Activated CD8-positive, alpha-beta memory T cell treated with anti-CD3 and anti-CD28 coated beads for 4 hours (primary cell): ENCODE measurements at places on chromosomes 5 and 9.

DNA sequence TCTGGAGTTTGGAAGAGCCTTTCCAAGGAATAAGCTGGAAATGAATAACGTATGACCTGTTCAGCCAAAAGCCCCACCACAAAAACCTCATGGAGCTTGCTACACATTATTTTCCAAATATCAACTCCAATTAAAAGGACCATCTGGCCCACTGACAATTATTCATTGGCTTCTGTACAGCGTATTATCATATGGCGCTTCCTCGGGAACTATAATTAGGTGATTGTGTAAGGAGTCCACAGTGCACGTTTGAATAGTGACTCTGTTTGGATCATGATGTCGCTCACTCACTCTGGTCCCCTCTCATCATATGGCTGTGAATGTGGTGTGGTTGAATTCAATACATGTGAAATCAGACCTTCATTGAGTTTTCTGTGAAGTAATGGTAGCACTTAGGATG, 52.1 kb downstream of the GDNF start:
- no peak for DNase-seq

DNA sequence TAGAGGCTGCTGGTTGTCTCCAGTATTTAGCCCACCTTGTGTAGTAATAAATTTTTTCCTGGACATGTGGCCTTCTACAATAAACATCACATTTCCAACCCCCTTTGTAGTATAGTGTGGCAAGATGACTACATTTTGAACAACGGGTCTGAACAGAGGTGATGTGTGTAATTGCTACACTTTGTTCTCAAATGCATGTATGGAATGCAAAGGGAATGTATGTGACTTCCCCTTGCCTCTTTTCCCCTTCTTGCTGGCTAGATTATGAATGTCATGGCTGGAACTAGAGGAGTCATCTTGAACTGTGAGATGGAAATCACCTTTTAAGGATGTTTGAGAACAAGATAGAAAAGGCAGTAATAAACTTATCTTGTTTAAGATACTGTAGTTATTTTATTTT, 54.5 kb downstream of the PRR16 start:
- DNase-seq = no peak

GRCh38 chr9:131704141-131704983, 35.5 kb downstream of the RAPGEF1 start:
- no peak for DNase-seq

DNA sequence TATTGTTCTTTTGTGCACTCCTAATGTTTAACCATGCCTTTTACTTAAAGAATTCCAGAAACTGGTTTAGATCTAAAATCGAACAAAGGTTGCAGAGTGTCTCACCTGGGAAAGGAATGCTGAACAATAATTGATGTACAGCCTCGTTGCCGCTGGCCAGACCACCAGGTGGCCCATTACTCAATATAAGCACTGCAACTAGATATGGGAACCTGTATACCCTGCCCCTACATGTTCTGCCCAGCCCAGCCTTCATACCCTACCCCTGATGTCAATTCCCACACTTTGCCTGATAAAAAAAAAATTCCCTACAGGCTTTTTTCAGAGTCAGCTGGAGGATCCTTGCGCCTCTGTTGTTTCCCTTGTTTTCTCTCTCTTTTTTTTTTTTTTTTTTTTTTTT, 13.8 kb downstream of the HINT1 start:
- no peak for DNase-seq

DNA sequence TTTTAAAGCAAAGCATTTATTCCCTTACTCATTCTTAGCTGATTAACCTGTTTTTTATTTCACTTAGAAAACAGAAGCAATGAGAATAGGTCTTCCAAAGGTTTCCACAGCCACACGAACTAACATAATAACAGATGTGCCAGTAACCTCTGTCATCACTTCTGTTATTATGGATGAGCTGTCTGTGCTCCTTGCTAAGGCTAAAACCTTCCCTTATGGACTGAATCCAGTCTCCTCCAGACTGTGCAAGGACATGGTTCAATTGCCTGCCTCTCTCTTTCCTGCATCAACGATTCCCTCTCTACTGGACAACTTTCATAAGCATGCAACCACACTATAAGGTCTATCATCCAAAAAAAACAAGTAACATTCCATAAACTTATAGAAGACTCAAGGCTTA, 1446.2 kb downstream of the MAT2B start:
- no peak for DNase-seq

DNA sequence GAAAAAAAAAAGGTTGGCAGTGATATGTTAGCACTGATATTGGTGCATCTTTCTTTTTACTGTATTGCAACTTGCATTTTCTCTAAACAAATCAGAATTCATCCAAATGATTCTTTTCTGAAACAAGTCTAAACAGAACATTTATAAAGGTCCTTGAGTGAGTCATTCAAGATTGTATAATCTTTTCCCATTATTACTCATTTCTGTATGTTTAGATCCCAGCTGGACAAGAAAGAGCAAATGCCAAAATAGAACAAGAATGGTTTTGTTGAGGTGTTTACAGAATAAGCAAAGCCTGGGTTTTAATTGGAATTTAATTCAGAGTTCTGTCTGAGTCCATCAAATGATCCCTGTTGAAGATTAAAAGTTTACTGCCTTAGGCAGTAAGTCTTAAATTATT, 112.3 kb downstream of the VCAN start:
- no peak for DNase-seq

DNA sequence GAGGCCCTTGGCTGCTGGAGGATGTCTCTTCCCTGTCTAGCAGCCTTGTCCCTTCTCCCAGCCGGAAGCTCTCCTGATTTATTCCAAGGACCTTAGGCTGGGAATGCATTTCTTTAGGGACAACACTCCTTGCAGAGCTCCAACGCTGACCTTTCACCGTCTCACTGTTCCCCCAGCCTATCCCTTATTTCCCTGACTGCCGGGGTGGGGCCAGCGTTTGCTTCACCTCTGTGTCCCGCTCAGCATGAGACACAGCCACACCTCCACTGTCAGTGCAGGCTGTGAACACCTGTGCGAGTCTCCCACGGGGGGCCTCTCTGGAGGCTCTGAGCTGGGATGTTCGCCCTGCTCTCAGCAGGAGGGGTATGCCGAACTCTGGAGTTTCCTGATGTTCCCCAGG, 106.2 kb upstream of the FCN2 start:
- DNase-seq = no peak

- DNase-seq = no peak
Observed at GRCh38 chr5:154761046-154761736, 6.0 kb downstream of the LARP1 start.

DNA sequence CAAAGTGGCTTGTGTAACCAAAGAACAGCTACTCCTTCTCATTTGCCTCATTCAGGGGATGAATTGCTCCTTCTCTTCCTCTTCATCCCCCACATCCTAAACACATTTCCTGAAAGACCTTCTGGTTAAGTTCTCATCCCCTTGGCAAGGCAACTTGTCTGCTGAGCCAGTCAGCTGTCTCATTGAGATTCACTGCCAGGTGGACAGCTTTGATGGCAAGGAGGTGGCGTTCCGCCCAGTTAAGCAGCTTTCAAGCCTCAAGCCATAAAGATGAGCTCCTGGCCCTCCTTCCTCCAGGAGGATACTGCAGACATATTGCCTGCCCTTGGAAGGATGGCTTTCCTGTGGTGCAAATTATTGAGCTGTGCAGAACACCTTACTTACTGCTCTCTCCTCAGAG, 448.6 kb upstream of the MPDZ start:
- no peak for DNase-seq

DNA sequence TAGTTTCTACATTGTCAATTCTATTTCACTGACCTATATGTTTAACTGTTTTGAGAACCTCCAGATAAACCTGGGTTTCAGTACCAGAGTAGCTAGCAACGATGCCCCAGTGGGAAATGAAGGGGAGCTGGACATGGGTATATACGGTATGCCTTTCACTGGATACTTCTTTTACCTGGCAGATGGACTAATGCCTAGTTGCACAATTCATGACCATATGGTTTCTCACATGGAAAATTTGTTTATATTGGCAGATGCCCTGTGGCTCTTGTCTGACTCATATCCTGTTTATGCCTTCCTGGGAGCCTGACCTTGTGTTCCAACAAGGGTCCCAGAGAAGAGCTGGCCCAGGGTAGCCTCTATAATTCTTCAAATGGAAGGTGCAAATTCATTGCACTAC, 144.1 kb downstream of the MAT2B start:
- no peak for DNase-seq

GRCh38 chr5:26339576-26339975, 698.8 kb downstream of the CDH9 start:
- no peak for DNase-seq

- no peak for DNase-seq
Observed at GRCh38 chr5:154860765-154861164, 2.3 kb downstream of the CNOT8 start.

DNA sequence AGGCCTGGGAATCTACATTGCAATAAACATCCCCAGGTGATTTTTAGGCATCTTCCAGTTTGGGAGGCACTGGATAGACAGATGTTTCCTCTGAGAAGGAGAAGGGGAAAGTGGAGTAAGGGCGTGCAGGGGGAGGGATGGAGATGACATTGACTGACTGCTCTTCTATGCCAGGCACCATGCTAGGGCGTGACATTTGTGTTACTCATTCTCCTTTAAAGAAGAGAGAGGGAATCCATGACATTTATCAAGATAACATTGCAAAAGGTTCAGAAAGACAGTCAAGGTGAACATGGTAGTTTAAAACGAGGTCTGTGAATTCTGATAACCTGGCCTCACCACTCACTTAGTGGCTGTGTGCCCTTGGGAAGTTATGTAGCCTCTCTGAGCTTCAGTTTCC, 35.8 kb downstream of the FGF1 start:
- DNase-seq = no peak

DNA sequence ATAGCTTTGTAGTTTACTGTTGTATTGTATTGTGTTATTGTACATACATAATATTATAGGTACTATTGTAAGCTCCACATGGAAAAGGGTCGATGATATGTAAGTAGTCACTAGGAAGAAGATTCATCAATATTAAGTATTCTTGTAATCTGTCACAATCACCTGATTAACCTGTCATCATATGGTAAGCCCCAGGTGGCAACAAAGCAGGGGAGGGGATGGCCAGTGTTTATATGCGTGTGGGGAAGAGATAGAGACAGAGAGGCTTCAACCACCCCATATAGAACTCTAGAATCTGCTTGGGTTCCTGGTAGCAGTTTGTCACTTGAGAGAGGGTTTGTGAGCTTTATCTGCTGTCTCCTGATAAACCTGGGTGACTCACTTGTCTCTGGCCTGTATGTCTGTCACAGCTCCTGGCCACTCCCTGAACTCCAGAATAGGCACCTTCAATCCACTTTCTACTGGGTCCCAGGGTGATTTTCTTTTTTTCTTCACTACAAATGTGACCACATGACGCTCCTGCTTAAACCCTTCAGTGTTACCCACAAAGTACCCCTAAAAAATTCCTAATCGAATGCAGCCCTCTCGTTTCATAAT, 48.9 kb upstream of the CPEB4 start:
- no peak for DNase-seq

DNA sequence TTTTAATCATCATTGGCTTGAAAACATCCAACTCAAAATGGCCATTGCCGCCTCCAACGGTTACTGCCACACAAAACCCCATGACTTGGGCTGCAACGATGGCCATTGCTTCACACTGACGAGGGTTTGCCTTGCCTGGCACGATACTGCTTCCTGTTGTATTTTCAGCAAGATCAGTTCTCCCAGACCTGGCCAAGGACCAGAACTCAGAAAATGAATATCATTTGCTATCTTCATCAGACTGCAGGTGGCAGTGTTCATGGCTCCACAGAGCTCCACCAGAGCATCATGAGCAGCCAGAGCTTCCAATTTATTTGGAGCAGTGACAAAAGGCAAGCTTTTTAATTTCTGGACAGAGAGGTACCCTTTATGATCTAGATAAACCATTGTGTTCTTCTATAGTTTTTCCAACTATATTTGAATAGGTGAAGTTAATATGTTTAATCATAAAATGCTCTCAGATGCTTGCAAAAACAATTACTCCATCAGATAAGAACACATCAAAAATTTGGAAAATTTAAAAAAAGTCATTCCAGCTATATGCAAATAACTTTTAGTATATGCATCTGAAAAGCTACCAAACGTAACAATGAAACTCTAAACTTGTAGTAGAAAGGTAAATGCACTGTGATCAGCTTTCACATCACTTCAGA, 10.4 kb downstream of the AMACR start:
- no peak for DNase-seq
